Panc1 (cell line): ENCODE measurements at places on chromosomes 13 and 19. TPM values are rescaled to one million over a fixed set of nuclear protein-coding genes. Genes with fewer than 3 reads are reported as not detected.

- DNase-seq: no peak
Measured at GRCh38 chr13:97139691-97140090, 82.4 kb upstream of the MBNL2 start.

DNA sequence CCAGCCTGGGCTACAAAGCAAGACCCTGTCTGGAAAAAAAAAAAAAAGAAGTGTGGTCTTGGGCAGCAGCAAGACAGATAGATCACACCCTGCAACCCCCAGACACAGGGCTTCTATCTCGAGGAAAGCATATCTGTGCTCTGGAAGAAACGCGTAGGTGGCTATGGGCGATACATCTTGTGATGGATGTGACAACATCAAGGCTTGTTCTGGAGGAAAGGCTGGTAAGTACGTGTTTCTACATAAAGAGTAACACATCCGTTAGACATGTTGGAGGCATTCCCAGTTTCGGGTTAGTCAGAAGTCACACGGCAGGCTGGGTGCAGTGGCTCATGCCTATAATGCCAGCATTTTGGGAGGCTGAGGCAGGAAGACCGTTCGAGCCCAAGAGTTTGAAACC is 6.6 kb upstream of the DHDH start:
- DNase-seq: peak; percentile 83

- no peak for DNase-seq
Measured at GRCh38 chr13:94139393-94139995, 340.0 kb downstream of the DCT start.

DNA sequence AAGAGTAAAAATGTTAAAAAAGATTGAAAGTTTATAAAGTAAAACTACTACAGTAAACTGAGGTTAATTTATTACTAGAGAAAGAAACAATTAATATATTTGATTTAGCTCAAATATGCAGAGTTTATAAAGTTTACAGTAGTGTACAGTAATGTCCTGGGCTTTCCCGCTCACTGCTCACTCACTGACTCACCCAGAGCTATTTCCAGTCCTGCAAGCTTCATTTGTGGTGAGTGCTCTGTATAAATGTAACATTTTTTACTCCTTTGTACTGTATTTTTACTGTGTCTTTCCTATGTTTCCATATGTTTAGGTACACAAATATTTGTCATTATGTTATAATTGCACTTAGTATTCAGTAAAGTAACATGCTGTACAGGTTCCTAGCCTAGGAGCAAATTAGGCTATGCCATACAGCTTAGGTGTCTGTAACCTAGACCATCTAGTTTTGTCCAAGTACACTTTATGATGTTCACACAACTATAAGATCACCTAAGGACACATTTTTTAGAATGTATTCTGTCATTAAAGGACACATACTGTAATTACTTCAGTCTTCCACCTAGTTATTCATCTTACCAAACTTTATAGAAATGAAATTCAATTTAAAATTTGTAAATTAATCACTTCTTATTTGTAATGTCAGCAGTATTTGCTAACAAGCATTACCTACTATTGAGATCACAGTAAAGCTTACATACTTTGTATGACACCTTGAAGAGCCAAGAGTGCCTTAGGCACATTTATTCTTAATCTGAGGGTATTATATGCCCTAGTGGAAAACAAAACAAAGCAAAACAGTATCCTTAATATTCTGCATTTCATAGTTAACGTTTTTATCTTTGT is 683.4 kb downstream of the PCDH9 start:
- no peak for DNase-seq

GRCh38 chr19:54662730-54663129 is at the start of gene LILRB4:
LILRB4 (plus strand) TSS chr19:54662985; CDS start chr19:54663034, 49 bp downstream.
- no peak for DNase-seq

DNA sequence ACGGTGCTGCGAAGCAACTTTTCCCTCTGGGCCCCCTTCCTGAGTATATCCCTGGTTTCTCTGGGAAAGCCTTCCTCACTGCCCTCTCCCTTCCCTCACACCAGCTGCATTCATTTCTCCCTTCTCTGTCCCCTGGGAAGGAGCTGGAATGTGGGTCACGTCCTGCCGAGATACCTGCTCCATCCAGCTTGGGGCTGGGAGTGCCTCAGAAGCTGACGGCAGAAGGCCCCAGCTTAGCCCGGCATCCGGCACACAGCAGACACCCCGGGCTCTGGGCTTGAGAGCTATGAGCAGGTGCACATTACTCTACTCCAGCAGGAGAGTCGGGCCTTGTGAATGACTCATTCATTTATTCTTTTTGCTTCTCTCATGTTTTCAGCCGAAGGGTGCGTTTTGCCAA is 170.6 kb downstream of the TEX29 start:
- DNase-seq: no peak

- no peak for DNase-seq
Measured at GRCh38 chr19:543910-544608, at the start of gene GZMM. GZMM (plus strand) TSS chr19:544053; CDS start chr19:544072, 19 bp downstream.

GRCh38 chr13:73918691-73919090 is 215.5 kb downstream of the KLF12 start:
- DNase-seq: no peak

- no peak for DNase-seq
Measured at GRCh38 chr13:110092831-110093247, 214.1 kb downstream of the COL4A1 start.

CAMSAP3 gene
- 1.7 TPM for total RNA-seq

STOML3 gene
- total RNA-seq: not detected

ELL gene
- 18.6 TPM for total RNA-seq

LILRA1 gene
- not detected for total RNA-seq

NLRP5 gene
- not detected for total RNA-seq
